CD4-positive, alpha-beta memory T cell (primary cell): ENCODE measurements at places on chromosomes 3 and 15. TPM values are rescaled to one million over a fixed set of nuclear protein-coding genes. Genes with fewer than 3 reads are reported as not detected.

The KBTBD13 gene
- polyA plus RNA-seq, result not detected

The CPNE4 gene
- not detected for polyA plus RNA-seq

The FGF12 gene
- not detected for polyA plus RNA-seq

The SERPINI1 gene
- 16.9 TPM for polyA plus RNA-seq

The TEX55 gene
- not detected for polyA plus RNA-seq

The ACSBG1 gene
- polyA plus RNA-seq, result not detected

The CDCP1 gene
- 0.24 TPM for polyA plus RNA-seq

The METTL6 gene
- polyA plus RNA-seq, result 12.2 TPM

The ZNF148 gene
- 74.7 TPM for polyA plus RNA-seq

The FOXB1 gene
- not detected for polyA plus RNA-seq

The SLC38A3 gene
- not detected for polyA plus RNA-seq

The ERICH6 gene
- polyA plus RNA-seq, result not detected

The WNT5A gene
- not detected for polyA plus RNA-seq

The ACTC1 gene
- polyA plus RNA-seq, result not detected

The KLHL40 gene
- polyA plus RNA-seq, result not detected

The CCR9 gene
- 3.9 TPM for polyA plus RNA-seq

The CPNE9 gene
- polyA plus RNA-seq, result not detected

The SNX22 gene
- 0.95 TPM for polyA plus RNA-seq

The MOBP gene
- not detected for polyA plus RNA-seq

The IQCF5 gene
- polyA plus RNA-seq, result not detected

The GOLGA6B gene
- not detected for polyA plus RNA-seq

The ST3GAL6 gene
- polyA plus RNA-seq, result not detected

The PRSS50 gene
- not detected for polyA plus RNA-seq

The FANCD2OS gene
- polyA plus RNA-seq, result not detected

The CHRNA7 gene
- not detected for polyA plus RNA-seq

The HCN4 gene
- polyA plus RNA-seq, result not detected

The CACNA2D3 gene
- not detected for polyA plus RNA-seq

The EPM2AIP1 gene
- polyA plus RNA-seq, result 9.1 TPM

The FAM219B gene
- 26.1 TPM for polyA plus RNA-seq

The ABCF3 gene
- polyA plus RNA-seq, result 32.0 TPM

The MTHFS gene
- 136 TPM for polyA plus RNA-seq

The APOD gene
- polyA plus RNA-seq, result not detected

The KCNH8 gene
- polyA plus RNA-seq, result not detected

The CHRM5 gene
- not detected for polyA plus RNA-seq

The COLQ gene
- 2.8 TPM for polyA plus RNA-seq

The RNU5B-1 gene
- not detected for polyA plus RNA-seq

The TTLL13 gene
- polyA plus RNA-seq, result not detected
